ENCODE measurements at places on chromosomes 12 and 14. TPM values are rescaled to one million over a fixed set of nuclear protein-coding genes. Genes with fewer than 3 reads are reported as not detected.

DNA sequence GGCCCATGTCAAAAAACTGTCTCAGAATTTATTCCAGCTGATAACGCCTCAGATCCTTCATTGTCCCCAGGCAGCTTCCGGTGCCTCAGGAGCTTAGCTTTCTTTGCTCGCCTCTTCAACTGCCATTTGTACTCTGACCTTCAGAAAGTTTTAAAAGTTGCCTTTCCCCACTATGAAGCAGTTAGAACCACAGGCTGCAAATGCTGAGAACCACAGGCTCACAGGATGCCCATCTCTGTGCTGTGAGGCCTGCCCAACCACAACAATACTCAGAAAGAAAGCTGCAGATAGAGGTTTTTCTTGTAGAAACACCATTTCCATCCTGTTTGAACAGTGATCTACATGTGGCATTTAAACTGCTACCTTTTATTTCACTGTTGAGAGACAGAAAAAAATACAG lies 131.1 kb downstream of the PRKCH start:
- no peak for DNase-seq

DNA sequence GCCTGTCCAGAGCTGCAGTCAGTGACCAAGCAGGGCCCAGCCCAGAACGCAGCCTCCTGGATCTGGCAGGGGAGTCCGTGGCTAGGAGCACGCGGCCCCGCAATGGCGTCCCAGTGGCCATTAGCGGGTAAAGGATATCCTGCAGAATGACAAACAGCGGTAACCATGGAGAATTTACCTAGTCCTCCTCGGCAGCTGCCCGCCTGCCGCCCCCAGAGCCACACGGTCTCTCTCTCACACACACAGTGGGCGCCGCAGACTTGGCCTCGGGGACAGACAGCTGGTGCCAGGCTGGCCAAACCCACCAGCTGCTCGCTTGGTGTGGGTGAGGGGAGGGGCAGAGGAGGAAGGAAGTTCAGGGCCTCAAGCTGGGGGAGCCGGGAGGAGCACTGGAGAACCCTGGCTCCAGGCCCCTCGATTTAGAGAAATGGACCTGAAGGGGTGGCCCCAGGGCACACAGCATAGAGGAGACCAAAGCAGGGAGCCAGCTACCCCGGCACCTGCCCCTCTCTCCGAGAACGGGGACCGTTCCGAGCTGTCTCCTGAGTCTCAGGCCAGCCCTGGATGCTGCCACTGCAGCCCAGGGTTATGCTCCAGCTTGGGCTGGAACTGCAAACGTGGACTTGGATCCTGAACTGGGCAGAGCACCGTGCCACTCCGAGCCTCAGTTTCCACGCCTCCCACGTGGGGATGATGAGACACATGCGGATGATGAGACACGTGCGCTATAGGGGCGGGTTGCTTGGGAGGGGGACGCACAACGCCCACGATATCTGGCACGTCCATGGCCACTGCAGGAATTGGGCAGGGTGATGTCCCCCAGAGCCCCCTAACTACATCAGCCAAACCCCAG lies 3.4 kb downstream of the CDK2AP1 start:
- peak; percentile 64 for DNase-seq

GRCh38 chr14:57273236-57273635 lies 4.5 kb downstream of the AP5M1 start:
- DNase-seq, result no peak

GRCh38 chr12:6780573-6780972 lies 8.3 kb downstream of the LAG3 start:
- no peak for DNase-seq

DNA sequence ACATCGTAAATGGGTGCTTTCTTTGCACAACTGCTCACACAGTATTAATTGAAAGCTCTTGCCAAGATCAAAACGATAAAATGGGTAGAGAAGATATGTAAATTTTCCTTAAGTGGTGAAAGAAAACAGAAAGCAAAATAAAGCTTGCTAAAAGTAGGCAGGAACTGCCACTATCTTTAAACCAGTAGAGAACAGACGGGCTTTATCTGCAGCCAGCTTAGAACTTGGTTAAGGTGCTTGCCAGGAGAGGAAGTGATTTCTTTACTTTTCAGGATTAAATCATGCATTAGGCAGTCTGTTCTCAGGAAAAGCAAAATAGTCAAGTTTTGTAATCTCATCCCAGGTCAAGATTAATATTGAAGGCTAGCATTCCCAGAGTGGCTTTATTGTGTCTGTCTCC lies 56.9 kb upstream of the CCDC175 start:
- DNase-seq, result no peak

DNA sequence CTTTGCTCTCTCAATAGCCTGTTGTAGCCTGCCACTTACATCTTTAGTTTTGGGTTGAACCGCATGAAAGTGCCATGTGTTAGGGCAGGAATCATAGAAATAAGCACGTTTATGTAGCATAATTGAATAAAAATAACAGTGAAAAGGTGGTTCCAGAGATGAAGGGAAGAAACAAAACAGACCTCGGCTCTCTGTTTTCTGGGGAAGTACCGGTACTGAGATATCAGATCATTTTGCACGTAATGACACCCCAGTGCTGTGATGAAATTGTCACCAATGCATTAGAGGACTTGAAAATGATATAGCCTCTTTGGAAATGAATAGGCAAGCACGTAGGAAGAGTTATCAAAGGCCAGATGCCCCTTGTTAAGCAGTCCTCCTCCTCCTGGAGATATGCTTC lies 42.5 kb upstream of the DLK1 start:
- no peak for DNase-seq

DNA sequence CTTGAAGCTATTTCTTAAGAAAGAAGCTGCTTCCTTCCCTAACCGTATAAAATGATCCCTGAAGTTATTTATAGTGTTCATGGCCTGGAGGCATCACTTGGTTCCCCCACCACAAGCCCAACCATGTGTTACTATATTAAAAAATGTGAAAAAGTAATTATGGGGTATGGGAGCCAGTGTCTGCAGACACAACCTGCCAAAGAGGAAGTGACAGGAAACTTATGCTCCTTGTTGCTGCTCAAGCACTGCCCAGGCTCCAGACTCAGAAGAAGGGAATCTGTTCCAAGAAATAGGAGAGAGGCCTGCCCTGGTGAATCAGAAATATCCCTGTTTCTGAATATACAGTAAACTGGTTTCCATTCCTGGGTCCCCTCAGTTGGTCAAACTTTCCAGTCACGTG lies 217.2 kb upstream of the BMP4 start:
- no peak for DNase-seq

GRCh38 chr14:104689109-104689880 lies at the start of gene INF2:
TSS of gene INF2 (plus strand) at chr14:104689618. CDS start at chr14:104701366, 11,748 bp downstream.
- DNase-seq, result peak; percentile 72

GRCh38 chr14:20469890-20470602 lies 840 bp downstream of the PNP start:
- no peak for DNase-seq

Gene ASCL1
- 0.15 TPM for total RNA-seq

GRCh38 chr14:48936362-48936761 lies 649.8 kb downstream of the RPS29 start:
- DNase-seq, result no peak

- DNase-seq, result no peak
Measured at GRCh38 chr12:46711756-46712155, 114.0 kb downstream of the SLC38A4 start.

GRCh38 chr12:124236625-124237031 lies 58.3 kb upstream of the RFLNA start:
- no peak for DNase-seq

Gene IAPP
- total RNA-seq, result not detected

DNA sequence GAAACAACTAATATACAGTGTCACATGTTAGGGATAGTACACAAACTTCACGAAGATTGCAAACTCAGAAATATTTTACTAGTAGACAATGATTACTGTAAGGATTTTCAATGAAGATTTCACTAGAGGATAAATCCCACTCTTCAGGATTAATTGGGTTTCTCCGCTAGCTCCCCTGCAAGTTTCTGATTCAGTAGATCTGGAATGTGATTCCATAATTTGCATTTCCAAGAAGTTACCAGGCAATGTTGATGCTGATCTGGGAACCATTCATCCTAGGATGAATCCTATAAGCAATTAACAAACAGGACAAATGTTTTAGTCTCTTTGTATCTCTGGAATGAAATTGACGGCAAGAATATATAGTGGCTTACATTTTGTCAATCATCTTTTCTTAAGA lies 272.4 kb downstream of the ALX1 start:
- no peak for DNase-seq

DNA sequence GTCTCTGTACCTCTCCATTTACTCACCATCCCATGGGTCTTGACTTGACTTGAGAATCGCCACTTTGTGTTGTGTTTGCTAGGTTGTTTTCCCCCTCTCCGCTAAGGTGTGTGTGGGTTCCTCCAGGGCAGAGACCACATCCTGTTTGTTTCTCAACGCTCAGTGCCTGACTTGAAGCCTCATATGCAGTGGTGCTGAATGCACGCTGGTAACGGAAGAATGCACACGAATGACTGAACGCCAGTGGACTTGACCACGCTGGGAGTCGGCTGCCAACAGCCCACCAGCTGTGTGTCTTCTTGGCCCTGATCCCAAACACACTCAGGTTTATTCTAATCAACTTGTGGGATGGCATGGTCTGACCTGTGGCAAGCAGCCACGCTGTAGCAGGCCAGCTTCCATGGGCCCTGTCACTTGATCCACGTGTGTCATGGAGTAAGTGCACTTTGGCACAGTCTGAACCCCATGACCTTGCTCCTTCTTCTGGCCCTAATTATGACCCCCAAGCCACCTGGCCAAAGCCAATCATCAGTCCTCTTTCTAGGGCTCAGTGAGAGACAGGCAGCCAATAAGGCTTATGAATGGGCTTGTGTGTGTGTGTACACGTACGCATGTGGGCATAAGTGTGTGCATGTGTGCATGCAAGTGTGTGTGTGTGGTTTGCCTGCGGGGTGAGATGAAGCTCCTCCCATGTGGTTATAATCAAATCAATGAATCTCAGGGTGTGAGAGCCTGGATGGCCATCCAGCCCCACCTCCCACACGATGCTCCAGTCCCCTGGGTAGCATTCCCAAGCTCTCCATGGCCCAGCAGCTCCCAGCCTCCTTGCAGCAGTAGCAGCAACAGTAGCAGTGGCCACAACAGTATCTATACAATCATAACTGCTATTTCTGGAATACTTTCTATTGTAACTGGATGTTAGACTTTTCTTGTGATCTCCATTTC lies 6.4 kb upstream of the TC2N start:
- no peak for DNase-seq

DNA sequence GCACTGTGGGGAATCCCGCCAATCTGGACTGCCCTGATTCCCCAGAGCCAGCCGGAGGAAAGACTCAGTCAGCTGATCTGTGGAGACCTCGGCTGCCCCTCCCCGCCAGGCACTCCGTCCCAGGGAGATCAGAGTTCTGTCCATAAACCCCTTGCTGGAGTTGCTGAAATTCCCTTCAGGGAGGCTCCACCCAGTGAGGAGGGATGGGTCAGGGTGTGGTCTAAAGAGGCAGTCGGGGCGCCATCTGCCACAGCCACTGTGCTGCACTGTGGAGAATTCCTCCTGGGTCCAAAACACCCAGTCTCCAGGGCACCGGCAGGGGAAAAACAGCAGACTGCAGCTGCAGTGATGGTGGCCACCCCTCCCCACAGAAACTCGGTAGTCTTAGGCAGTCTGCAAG lies 1922.3 kb upstream of the FLRT2 start:
- no peak for DNase-seq
